Left renal pelvis (tissue), 4 donors: ENCODE measurements at places on chromosomes 5 and 9.

- no peak for DNase-seq
Measured at GRCh38 chr5:148984345-148984744, 78.5 kb downstream of the SH3TC2 start.

GRCh38 chr9:129183495-129184218 lies 5.6 kb upstream of the IER5L start:
- DNase-seq, result no peak

DNA sequence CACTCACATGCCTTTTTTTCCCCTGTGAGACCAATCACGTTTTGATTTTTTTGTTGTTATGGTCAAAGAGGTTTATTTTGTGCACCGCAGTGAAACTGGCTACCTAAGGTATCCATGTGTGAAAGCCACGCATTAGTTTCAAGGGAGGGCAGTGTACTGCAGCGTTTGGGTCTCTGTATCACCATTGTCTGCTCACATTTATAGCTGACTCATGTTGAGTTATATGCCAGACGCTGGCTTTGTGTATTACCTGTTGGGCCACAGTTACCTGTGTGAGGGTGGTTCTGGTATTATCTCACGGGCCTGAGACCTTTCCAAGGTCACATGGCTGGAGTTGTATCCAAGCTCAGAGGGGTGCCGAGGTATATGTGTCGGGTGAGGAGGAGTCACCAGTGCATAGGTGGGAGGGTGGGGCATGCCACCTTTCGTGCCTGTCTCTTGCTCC lies 75.8 kb downstream of the ARHGAP26 start:
- DNase-seq, result no peak

- DNase-seq, result no peak
Measured at GRCh38 chr9:34253460-34253837, 74.6 kb downstream of the UBAP1 start.

DNA sequence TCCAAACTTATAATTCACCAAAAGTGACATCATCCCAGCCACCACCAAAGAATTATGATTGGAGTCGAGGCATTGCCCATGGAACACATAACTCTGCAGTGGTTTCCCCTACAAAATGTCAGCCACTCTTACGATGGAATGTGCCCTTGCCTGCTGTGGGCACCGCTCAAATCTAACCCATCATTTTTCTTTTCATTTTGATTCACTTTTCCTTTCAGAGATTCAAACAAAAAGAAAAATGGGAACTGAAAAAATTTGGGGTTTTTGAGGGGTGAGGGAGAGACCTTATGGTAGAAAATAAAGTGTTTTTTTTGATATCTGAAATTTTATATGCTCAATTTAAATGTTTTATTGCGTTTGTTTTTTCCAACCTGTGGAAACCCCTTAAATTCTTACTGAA lies 28.1 kb downstream of the SMARCA2 start:
- no peak for DNase-seq

DNA sequence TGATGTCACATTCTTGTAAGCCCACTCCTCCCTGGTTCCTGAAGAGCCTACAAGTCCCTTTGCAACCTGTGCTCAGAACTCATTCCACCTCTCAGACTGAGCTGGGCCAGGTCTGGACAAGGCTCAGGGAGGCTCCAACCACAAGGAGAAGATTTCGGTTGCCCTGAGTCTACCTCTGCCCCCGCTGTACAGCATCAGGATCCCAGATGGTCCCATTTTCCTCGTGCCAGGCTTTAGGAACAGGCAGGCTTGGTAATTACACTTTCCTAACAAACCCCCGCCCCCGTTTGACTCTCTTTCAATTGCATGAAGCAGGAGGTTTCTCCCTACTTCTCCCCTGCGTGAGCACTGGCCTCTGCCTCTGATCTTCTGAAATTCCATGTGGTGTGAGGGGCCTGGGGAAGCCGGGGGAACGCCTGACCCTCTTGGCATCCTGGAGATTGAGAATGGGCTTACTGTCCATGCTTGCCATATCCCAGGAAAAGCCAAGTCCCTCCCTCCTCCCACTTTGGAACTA lies 86.9 kb upstream of the CTNNA1 start:
- DNase-seq, result no peak

DNA sequence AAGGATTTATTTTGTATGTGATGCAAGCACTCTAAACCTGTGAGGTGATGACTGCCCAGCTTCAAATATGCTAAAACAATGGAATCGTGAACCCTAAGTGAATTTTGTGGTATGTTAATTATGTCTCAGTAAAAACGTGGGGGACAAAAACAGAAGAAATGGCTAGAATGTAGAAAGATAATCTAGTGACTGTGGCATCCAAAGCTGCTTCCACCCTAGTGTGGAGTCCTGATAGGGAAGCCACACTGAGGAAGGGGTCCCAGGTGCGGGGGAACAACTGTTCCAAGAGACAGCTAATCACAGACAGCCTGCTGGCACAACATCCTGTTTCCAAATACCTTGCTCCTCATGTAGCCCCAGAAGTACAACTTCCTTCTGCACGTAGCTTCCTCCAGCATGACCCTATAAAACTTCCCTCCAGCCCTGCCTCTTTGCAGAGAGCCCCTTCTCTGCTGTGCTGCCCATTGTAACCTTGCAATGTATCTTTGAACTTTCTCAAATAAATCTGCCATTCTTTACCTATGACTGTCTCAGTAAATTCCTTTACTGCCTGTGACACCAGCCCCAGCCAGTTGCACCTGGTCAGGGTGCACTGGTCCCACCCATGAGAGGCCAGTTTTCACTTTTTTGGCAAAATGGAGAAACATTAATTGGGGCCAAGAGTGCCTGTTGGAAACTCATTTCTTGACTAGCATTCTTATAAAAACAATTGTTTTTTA lies 4.9 kb downstream of the GMCL2 start:
- DNase-seq, result no peak

DNA sequence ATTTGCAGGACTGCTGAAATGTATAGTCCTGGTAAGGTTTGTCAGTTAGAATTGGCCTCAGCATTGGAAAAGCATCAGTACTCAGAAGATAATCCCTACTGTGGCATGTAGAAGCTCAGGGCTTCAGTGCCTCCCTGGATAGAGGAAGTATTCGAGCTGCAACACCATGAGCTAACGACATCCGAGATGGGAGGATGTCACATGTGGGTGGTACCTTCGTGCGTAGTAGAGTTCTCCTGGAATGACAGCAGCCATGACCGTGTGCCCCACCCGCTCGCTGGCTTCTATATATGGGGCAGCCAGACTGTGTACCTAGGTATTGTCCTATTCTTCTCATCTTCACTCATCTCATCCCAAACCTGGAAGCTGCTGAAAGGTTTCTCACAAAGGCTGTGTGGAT lies 345.8 kb upstream of the KLF9 start:
- no peak for DNase-seq

GRCh38 chr5:73204332-73204731 lies 31.3 kb downstream of the TMEM174 start:
- DNase-seq, result no peak

GRCh38 chr9:114688379-114688778 lies 6.4 kb upstream of the TEX48 start:
- DNase-seq, result no peak

DNA sequence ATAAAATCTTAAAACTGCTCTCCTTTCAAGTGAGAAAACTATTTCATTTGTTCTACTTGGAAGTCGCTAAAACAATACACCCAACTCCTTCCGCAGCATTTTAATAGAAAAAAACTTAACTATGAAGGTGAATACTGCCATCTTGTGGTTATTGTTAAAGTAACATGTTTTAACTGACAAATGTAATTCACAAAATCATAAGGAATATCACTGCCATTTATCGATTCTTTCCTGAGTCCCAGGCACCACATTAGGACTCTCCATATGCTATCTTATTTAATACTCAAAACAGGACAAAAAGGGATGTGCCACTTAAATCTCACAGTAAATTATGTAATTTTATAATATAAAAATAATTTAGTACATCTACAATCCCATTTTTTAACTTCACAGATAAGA lies 130.5 kb upstream of the ITGA1 start:
- DNase-seq, result no peak

GRCh38 chr9:4865681-4866080 lies 72.9 kb downstream of the RCL1 start:
- no peak for DNase-seq

GRCh38 chr5:171597946-171598640 lies 178.6 kb downstream of the FGF18 start:
- no peak for DNase-seq

GRCh38 chr9:99050924-99051323 lies 54.0 kb upstream of the TGFBR1 start:
- no peak for DNase-seq

GRCh38 chr9:87152256-87152655 lies 204.9 kb upstream of the GAS1 start:
- DNase-seq, result no peak

DNA sequence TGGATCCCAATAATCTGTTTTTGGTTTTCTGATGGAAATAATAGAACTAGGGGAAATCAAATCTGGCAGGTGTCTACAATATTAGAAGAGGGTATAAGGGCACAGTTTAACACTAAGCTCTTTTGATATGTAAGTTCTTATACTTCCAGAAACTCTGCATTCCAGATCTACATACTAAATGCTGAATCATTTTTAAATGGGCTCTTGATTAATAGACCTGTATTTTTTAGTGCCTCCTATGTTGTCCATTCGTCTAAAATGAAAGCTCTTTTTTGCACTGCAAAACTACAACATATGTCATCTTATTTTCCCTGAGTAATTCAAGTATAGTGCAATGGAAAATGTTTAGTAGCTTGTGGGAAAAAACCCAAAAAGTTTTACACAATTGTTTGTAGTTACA lies 44.2 kb downstream of the NR6A1 start:
- no peak for DNase-seq

DNA sequence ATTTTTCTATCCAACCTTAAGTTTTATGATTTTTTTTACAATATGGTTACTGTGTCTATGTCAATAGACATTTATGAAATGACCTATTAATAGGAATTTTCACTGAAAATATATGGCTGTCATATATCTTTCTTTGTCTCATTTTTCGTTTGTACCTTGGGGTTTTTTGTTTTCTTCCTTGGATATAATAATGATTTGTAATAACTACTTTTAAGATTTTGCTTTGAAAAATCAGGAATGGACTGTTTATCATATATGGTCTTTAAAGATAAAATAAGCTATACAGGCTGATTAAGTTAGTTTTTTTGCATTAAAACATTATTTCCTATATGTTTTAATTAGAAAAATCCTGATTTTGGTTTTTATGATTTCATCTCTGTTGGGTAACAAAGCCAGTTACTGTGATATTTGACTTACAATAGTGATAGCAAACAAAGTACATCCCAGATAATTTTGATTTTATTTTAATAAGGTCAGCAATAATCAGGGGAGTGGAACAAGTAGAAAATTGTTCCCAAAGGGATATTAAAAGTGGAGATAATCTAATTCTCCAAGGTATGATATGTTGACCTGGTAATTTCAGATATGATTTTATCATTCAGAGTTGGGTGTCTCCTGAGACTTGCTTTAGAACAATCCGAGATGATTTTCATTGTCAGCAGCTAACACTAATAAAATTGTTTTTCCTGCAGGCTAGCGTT lies 10.3 kb downstream of the NR4A3 start:
- DNase-seq, result no peak

GRCh38 chr9:16266648-16267276 lies 603.7 kb downstream of the BNC2 start:
- DNase-seq, result no peak

- no peak for DNase-seq
Measured at GRCh38 chr9:70374962-70375618, 39.4 kb downstream of the KLF9 start.

DNA sequence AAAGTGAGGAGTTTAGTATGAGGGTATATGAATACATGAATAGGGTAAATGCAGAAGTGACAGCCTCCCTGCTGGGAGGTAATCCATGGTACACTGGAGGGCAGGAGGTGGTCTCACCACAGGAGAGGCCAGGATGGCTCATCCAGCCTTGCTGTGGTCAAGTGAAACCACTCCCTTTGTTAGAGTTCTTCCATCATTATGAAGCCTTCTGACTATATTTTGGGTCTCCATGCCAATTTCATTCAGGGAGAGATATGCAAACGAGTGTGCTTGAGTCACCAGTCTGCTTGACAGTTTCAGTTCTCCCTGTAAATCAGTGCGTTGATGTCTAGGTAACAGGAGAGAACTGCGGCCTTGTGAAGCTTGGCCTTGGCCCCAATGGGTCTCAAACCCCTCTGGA lies 16.4 kb downstream of the PPP3R2 start:
- no peak for DNase-seq

GRCh38 chr9:137564134-137564533 lies 12.5 kb downstream of the MRPL41 start:
- no peak for DNase-seq

GRCh38 chr5:56024810-56025150 lies 30.0 kb upstream of the IL6ST start:
- DNase-seq, result no peak

DNA sequence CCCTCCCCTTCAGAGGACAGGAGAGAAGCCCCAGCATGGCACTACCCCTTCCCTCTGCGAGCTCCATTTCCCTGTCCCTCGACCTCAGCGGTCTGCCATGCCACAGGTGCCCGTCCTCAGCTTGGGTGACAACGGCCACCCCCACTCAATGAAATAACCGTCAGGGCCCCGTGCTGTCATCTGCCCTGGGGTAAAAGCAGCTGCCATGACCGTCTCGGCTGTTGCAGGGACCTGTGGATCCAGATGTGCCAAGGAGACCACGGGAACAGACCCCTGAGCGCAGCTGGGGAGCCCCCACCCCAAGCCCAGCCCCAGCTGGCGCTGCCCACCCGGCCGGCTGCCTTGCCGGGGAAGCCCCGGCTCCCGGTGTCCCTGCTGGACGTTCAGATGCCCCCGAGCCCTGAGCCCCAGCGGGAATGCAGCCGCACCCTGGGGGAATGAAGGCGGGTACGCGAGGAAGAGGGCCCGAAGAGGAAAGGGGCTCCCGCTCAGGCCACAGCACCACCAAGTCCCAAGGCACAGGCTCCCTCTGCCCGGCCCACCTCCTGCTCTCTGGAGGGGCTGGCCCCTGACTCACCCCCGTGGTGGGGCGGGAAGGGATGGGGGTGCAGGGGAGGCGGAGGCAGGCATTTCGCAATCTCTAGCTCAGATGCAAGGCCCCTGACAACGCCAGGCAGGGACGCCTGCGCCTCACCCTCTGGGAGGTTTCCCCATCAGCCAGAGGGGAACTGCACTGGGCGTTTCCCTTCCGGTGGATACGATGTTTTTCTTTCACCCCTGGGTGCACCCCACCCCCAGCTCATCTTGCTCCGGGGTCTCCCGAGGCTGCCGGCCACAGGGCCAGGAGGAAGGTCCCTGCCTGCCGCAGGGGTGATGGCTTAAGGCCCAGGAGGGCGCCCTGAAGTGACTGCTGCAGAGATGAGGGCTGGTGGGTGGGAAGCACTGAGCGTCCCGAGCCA lies 49.2 kb downstream of the NACC2 start:
- no peak for DNase-seq
